ENCODE measurements at places on chromosomes 6 and 20. TPM values are rescaled to one million over a fixed set of nuclear protein-coding genes. Genes with fewer than 3 reads are reported as not detected.

DNA sequence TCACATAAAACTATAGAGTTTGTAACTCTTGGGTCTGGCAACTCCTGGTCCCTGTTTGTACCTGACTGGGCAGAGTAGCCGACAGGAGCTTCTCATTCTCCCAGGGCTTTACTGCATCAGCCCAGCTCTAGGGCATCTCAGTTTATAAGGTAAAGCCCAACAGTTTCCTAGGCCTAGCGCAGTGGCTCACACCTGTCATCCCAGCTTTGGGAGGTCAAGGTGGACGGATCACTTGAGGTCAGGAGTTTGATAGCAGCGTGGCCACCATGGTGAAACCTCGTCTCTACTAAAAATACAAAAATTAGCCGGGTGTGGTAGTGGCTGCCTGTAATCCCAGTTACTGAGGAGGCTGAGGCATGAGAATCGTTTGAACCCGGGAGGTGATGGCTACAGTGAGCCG lies 47.8 kb downstream of the ATP9A start:
- no peak for DNase-seq

DNA sequence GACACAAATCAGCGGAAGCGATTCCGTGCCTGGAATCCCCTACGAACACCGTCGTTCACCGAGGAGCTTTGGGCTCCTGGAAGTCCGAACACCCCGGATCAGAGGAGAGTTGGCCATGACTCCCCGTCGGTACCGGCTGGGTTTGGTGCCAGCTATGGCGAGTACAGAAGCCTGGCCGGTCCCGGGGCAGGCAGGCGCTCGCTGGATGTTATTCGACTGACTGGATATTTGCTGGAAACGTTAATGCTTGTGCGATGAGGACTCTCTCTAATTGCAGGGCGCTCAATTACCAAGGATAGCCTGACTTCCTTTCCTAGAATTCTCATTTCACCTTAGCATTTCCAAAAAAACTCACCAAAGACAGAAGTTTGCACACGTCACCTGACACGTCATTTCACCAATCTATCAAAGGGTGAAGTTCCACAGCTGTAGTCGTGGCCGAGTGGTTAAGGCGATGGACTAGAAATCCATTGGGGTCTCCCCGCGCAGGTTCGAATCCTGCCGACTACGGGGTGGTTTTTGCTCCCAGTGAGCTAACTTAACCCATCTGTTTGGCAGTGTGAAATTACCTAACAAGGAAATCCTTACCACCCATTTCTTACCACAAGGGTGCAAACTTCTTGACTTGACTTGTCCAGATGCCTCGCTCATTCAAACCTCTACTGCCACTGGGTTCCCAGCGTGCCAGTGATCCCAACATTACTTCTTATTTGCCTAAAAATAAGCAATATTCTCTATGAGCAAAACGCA lies 22.7 kb upstream of the ZNF184 start:
- DNase-seq = no peak

DNA sequence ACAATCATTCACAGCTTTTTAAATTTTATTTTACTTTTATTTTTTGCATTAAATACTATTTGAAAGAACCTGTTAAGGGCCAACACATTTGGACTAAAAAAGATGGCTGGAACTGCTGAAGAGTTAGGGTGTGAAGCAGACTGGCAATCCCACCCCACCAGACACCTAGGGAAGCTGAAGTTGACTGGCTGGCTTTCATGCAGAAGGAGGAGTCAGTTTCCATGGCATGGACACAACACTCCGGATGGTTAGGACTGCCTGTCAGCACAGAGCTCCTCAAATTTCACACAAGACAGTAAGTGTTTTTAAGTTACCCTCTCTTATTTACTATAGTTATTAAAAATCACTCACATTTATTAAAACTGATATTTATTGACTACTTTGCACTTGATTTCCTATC lies at the start of gene ANKRD66:
ANKRD66 (plus strand) TSS at position 238 of the 400 bp plus-strand sequence. CDS start 5,016 bp downstream, outside the sequence.
- no peak for DNase-seq

- no peak for DNase-seq
Measured at GRCh38 chr20:41290804-41291389, 26.6 kb downstream of the ZHX3 start.

The PRND gene
- total RNA-seq = 2.7 TPM

The JAG1 gene
- 50.8 TPM for total RNA-seq
